ENCODE measurements at places on chromosomes 4 and X.
A peak's percentile ranks its signal among the peaks of the same experiment; 100 is the strongest.

- DNase-seq, result peak; percentile 6
Measured at GRCh38 chrX:22748093-22748999, 251.4 kb upstream of the DDX53 start.

DNA sequence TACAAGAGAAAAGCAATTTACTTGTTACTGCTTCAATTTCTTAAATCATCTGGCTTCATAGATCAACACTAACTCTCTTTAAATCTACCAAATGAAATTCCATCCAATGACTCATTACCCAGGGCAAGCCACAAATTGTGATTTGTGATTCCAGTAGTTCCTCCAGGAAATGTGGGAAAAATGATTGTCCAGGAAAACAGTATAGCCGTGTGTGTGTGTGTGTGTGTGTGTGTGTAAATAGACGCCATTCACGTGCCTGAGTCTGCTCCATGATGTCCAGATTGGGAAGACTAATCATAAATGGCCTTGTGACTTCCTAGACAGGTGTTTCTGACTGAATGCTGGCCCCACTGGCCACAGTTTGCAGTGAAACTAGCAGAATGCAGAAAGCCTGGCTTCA is 121.3 kb downstream of the HS6ST2 start:
- DNase-seq, result no peak

GRCh38 chrX:151938172-151938571 is 25.5 kb downstream of the MAGEA4 start:
- no peak for DNase-seq

DNA sequence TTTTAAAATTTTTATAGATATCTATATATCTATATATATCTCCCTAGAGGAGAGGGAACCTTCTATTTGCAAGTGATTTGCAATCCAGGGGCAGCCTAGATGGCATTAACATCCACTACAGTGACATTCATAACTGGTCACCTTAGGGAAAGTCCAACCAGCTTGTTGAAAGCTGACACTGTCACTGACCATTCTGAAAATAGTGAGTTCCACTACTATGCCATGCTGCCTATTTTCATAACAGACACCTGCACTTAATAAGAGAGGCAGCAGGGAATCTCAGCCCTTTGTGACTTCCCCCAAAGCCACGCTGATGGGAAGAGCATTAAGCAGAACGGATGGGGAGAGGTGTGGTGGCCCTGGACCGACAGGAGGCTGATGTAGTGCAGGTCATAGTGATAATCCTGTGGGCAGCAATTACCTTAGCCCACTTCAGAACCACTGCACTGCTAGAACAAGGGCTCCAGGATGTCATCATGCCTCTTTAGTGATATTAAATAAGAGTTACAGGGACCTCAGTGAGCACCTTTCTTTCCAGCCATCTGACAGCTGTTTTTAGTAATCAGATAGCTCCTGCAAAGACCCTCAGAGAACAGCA is 51.3 kb downstream of the GPRIN3 start:
- no peak for DNase-seq

- no peak for DNase-seq
Measured at GRCh38 chr4:7027913-7028312, 15.3 kb upstream of the TADA2B start.
